ENCODE measurements at places on chromosomes 11 and 22.

- no peak for DNase-seq
Observed at GRCh38 chr11:93477684-93478234, 65.4 kb downstream of the SMCO4 start.

- no peak for DNase-seq
Observed at GRCh38 chr11:8283100-8283464, 19.4 kb upstream of the LMO1 start.

- no peak for DNase-seq
Observed at GRCh38 chr11:126456783-126457542, 101.5 kb downstream of the ST3GAL4 start.

DNA sequence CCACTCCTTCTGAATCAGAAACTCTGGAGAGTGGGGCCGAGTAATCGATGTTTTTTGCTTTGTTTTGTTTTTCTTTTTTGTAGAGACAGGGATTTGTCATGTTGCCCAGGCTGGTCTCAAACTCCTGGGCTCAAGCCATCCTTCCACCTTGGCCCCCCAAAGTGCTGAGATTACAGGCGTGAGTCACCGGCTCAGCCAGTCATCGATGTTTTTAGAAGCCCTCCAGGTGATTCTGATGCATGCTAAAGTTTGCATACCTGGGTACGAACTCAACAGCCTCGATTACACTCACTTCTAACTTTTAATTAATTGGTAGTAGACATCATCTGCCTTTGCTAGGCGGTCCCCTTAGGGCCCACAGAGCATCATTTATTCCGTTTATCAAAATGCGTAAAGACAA is 50.3 kb downstream of the C11orf71 start:
- DNase-seq: no peak

- DNase-seq: no peak
Observed at GRCh38 chr22:37276776-37277175, 5.5 kb upstream of the CYTH4 start.

- DNase-seq: no peak
Observed at GRCh38 chr11:33451364-33451763, 194.2 kb downstream of the HIPK3 start.

- DNase-seq: no peak
Observed at GRCh38 chr11:64631675-64632074, 40.7 kb downstream of the SLC22A12 start.

GRCh38 chr11:40130427-40130826 is 1329.0 kb downstream of the LRRC4C start:
- DNase-seq: no peak

DNA sequence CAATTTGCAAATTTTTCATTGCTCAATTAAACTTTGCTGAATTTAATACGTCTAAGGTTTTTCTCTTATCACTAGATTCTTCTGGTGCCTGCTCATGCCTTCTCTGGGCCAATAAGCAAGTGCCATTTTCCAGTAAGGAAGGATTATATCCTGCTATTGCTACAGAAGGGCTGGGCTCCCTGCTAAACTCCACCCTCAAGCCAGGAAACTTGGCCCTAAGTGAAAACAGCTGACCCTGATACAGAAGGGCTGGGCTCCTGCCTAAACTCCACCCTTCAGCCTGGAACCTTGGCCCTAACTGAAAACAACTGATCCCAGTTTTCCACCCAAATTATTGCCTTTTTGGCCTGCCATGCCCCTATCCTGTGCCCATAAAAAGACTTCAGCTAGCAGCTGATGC is 385.3 kb downstream of the DYNC2H1 start:
- no peak for DNase-seq

GRCh38 chr11:115067471-115067870 is 389.1 kb downstream of the NXPE2 start:
- no peak for DNase-seq

GRCh38 chr11:100240025-100240539 is 447.0 kb upstream of the ARHGAP42 start:
- DNase-seq: no peak

DNA sequence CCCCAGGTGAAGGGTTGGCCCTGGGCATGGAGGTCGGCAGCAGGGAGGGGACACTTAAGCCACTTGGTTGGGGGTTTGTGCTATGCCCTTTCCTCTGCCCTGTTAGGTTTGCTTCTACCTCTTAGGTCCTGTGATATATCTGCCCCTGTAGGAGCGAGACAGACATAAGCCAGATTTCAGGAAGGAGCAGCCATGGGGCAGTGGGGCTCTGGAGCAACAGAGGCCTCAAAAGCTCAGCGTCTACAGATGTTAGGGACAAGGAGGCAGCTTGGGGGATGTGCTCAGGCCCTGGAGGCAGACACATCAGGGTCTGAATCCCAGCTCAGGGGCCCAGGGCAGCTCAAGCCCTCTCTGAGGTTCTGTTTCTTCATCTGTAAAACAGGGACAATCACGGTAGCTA is 27.2 kb upstream of the KCNQ1OT1 start:
- DNase-seq: no peak

DNA sequence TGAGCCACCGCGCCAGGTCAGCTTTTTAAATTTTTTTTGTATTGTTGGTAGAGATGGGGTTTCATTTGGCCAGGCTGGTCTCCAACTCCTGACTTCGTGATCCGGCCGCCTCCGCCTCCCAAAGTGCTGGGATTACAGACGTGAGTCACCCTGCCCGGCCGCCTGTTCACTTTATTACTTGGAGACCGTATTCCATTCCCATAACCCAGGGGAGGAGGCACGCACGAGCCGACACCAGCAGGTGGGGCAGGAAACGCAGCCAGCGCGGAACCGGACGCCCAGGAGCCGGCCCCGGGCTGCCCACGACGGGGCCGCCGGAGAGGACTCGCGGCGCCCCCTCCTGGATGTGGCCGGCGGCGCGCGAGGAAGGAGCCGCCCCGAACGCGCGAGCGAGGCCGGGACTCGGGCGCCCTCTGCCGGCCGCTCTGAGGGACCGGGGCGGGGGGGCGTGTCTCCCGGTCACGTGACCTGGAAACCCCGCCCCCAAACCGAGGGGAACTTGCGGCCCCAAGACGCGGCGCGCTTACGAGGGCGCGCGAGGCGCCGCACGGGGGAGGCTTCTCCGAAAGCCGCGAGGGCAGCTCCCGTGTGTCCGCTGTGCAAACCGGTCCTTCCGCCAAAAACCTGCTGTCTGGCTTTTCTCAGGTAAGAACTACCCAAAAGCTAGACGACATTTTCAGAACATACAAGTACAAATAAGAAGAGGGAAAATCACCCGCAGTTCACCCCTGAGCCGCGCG is 11.6 kb upstream of the RNH1 start:
- DNase-seq: peak; percentile 84

DNA sequence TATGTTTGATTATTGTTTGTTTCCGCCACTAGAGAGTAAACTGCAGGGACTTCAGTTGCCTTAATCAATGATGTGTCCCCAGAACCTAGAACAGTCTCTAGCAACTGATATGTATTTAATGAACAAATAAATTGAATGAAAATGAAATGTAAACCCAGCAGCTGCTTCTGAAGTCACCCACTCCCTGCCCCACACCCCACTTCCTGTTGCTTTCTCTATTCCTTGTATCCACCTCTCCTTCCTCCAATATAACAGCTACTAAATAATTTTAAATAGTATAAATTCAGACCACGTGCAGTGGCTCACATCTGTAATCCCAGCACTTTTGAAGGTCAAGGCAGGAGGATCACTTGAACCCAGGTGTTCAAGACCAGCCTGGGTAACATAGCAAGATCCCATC is 15.8 kb downstream of the MYH9 start:
- DNase-seq: no peak

GRCh38 chr11:34788642-34789041 is 127.5 kb downstream of the APIP start:
- DNase-seq: no peak

DNA sequence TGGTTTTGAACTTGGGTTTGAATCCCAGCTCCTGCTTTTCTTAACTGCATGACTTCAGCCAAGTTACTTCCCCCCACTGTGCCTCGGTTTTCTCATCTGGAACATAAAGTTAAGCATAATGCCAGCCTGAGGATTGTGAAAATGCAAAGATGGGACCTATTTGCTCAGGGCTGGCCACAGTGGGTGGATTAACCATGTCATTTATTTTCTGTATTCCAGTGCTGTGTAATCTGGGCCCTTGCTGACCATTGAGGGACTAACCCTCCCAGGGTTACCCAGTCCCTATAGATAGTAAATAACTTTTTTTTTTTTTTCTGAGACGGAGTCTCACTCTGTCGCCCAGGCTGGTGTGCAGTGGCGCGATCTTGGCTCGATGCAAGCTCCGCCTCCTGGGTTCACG is 1.5 kb upstream of the VPREB3 start:
- no peak for DNase-seq

DNA sequence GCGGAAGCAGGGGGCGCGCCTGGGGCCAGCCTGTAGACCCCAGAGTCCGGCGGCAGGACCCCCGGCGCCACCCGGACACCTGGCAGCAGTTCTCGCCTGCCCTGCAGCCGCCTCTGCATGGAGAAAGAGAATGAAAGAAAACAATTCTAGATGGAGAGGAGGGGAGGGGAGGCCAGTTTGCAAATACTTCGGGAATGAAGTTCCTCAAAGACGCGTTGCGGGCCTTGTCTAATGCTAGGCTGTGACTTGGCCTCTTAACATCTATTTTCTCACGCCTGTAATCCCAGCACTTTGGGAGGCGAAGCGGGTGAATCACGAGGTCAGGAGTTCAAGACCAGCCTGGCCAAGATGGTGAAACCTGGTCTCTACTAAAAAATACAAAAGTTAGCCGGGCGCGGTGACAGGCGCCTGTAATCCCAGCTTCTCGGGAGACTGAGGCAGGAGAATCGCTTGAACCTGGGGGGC is 2.1 kb upstream of the BARX2 start:
- no peak for DNase-seq

DNA sequence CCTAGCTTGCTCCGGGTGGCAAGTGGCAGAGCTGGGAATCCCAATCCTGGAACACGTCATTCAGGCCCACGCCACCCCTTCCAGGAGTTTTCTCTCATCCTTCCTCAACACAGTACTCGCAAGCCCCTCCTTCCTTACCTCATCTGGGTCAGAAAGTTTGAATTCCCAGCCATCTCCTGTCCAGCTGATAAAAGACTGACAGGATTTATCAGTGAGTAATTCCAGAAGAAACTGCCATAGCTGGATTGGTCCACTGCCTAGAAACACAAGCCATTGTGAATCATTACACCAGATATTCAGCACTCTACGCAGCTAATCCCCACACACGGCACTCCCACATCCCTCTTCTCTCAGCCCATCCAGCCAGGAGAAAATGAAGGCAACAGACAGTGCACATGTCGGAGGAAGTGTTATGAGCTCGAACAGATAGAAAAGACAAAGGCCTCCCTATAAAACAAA is 124.0 kb downstream of the ETS1 start:
- DNase-seq: no peak

DNA sequence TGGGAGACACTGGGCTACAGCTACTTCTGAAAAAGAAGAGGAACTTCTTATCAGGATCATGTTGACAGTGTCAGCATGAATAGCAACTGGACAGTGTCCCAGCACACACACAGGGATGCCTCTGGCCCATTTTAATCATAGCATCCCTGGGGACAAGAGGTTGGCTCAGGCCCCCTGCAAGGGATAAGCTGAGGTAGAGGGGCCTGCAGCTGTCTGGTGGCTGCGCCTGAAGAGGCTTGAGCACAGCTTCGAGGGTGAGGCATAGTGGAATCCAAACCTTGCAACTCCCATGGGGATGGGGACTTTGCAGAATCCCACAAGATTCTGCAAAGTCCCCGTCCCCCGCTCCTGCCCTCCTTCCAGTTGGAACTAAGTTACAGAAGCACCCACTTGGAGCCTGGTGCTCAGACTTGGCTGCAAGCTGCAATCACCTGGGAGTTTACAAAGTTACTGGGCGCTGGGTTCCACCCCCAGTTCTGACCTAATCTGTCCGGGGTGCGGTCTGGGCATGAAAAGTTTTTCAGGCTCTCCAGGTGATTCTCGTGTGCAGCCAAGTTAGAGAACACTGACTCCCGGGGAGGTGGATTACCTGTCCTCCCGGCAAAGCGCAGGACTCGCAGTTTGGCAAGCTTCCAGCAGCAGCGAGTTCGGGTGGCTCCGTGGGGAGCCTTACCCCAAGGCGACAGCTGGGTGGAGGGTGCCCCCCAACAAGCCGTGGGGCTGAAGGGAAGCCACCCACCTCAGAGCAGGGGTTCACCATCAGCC is 16.0 kb upstream of the LINC01488 start:
- no peak for DNase-seq

GRCh38 chr22:40334060-40334459 is 12.2 kb upstream of the ADSL start:
- no peak for DNase-seq

DNA sequence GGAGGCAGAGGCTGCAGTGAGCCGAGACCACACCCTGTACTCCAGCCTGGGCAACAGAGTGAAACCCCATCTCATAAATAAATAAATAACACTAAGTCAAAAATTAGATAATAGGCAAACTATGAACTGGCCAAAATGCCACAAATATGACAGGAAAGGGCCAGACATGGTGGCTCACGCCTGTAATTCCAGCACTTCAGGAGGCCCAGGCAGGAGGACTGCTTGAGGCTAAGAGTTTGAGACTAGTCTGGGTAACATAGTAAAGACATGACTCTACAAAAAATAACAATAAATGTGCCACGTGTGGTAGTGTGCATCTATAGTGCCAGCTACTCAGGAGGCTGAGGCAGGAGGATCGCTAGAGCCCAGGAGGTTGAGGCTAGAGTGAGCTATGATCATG is 19.9 kb downstream of the SEC14L6 start:
- DNase-seq: no peak

- DNase-seq: no peak
Observed at GRCh38 chr11:79671401-79671800, 230.6 kb upstream of the TENM4 start.
